ENCODE measurements at places on chromosomes 1 and 21.

DNA sequence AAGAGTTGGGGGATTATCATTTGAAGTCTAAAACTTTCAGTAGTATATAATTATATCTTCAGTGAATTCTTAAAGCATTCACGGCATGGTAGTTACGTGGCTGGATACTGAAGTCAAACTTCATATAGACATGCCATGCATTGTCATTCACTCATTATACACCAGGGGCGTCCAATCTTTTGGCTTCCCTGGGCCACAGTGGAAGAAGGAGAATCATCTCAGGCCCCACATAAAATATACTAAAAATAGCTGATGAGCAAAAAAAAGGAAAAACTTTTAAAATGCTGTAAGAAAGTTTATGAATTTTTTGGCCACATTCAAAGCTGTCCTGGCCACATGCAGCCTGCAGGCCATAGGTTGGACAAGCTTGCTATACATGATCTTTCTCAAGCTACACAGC, 43.8 kb downstream of the DENND1B start:
- no peak for DNase-seq

DNA sequence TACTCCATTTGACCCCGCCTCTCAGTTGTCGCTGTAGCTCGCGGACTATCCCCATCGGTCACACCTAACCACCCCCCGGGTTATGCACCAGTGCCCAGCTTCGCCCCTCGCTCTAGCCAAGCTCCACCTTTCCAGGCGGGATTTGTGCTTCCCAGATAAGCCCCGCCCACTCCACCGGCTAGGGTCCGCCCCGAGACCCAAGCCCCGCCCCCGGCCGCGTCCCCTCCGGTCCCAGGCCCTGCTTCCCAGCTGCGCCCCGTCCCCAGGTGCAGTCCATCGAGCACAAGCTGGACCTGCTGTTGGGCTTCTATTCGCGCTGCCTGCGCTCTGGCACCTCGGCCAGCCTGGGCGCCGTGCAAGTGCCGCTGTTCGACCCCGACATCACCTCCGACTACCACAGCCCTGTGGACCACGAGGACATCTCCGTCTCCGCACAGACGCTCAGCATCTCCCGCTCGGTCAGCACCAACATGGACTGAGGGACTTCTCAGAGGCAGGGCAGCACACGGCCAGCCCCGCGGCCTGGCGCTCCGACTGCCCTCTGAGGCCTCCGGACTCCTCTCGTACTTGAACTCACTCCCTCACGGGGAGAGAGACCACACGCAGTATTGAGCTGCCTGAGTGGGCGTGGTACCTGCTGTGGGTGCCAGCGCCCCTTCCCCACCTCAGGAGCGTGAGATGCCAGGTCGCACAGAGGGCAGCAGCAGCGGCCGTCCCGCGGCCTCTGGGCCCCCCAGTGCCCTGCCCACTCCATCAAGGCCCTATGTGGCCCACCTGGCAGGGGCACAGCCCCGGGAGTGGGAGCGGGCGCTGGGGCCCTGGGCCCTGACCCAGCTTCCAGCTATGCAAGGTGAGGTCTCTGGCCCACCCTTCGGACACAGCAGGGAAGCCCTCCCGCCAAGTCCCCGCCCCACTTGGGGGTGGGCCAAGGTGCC, 23.9 kb downstream of the CITED4 start:
- no peak for DNase-seq

GRCh38 chr1:100249537-100250257, at the start of gene DBT:
Gene DBT (minus strand): TSS chr1:100249834. CDS start chr1:100249820, 14 bp downstream.
- DNase-seq: peak; percentile 93

- DNase-seq: no peak
These were observed 36.8 kb downstream of the GADD45A start for GRCh38 chr1:67721650-67722291.

GRCh38 chr1:214933375-214933774, 149.2 kb upstream of the KCNK2 start:
- no peak for DNase-seq

DNA sequence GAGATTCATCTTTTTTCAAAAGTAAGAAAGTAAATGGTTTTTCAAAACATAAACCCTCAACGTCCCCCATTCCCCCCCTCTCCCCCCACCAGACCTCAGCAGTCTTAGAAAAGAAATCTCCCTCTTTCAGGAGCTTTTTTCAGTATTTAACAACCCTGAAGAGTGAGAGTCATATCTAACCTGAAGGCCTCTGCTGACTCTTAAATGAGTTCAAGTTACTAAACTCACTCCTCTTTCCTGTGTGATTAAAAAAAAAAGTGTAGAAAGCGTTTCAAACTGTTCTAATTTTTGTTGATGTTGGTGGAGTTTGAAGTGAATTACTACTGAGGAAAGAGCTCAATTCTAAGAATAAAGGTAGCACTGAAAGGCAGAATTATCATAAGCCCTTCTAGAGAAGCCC, 93.7 kb downstream of the VAV3 start:
- no peak for DNase-seq

DNA sequence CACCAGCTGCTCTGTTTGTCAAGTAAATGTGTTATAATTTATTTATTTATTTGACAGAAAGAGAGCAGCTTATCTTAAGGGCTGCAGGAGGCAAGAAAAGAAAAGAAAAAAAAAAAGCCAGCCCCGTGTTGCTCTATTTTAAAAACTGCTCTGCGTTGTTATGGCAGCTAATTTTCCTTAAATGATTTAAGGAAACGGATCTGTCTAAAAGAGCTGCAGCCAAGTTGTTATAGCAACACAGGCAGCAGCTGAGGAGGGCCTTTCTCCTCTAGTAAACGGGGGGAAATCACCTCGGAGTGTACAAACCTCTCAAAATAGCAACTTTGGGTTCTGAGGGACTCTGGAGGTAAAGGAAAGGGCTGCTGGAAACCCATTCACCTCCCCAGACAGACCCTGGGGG, 149.2 kb downstream of the BEND5 start:
- DNase-seq: no peak

- no peak for DNase-seq
These were observed 36.1 kb downstream of the CLSTN1 start for GRCh38 chr1:9787702-9788101.

- no peak for DNase-seq
These were observed 64.8 kb downstream of the WARS2 start for GRCh38 chr1:119075614-119076013.

DNA sequence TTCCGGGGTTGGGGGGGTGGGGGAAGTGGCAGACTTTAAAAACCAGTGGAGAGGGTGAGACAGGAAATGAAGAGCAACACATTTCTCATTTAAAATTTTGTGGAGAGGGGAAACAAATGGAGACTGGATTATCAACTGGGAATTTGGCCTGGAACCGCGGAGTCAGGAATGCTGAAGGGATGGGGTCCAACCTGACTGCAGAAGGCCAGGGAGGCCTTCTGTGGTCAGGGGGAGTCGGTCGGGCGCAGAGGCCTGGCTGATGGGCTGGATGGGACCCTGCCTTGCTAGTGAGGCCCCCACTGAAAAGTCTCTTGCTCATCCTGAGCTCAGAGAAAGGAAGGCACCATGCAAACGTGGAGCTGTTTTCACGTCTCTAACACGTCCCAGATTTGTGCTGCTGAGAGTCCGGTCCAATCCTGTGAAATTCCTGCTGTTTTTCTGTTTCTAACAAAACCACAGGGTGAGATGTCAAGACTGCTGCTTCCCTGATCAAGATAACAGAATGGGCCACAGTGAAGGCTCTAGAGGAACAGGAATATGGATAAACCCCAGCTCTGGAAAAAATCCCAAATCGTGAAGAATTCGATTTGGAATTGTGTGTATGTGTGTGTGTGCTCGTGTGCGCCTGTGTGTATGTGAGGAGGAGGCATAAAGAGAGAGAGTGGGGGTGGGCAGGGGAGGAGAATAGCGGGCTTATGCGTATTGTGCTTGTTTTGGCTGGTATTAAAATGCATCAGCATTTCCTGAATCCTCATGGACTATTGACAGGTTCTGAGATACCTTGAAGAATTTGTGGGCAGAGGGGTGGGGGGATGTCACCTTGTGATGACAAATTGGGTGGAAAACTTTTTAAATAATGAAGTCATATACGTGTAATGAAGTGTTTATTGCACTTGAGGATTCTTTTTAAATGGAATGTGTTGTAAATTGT, 117.4 kb downstream of the NGF start:
- no peak for DNase-seq

- DNase-seq: no peak
These were observed 34.0 kb upstream of the ABCA4 start for GRCh38 chr1:94154989-94155388.

- DNase-seq: no peak
These were observed 41.7 kb upstream of the PTCH2 start for GRCh38 chr1:44884746-44885145.

DNA sequence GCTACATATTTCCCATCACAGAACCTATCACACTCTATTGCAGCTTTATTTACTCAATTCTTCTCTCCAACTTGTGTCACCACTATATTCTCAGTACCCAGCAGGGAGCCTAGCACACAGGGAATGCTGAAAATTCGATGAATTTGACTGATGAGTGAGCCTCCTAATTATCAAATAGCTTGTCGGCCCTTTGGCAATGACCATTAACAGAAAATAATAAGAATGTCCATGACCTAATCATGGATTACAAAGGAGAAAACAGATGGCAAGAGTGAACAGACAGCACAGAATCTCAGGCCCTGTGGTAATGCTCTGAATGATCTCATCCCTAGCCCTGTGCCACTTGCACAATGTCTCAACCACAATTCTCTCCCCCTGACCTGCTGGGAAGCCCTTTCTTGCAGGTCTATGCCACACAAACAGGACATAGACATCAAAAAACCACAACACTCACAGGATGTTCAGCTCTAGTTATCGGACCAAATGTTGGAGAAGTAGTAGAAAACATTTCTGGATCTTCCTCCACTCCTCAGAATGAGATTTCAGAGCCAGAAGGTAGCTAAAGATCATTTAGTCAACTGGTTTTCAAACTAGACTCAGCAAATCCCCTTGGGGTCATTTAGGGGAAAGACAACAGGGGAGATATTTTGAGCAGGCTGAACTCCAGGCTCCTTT, 68.4 kb downstream of the LUZP1 start:
- no peak for DNase-seq

DNA sequence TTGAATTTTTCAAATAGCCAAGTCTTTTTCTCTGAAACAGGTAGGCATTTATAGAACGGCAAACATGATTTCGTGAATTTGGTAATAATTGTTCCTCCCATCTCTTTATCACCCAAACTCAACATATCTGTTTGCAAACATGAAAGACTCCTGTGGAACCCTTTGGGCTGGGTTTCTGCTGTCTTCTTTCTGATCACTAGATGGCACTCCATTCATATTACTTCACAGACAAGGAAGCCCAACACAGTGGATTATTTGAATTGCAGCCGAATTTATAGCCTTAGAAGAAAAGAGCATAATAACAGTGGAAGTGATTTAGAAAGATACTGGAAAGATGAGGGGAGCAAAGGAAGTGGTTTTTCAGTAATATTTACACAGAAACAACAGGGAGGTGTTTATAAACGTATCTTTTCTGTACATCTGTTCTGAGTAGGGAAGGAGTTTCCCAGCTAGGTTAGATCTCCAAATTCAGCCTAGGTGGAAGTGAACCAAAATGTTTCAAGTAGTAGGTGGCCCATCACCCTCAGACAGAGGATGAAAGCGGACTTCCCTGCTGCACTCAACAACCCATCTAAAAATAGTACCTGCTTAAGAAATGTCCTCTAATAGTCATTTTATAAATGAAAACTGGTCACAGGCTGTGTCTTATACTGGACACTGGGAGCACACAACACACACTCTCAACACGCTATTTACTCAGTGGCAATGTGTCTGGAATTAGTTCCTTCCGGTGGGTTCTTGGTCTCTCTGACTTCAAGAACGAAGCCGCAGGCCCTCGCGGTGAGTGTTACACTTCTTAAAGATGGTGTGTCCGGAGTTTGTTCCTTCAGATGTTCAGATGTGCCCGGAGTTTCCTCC, 67.6 kb downstream of the MAP3K21 start:
- no peak for DNase-seq

GRCh38 chr1:156809711-156810366, 6.8 kb downstream of the SH2D2A start:
- DNase-seq: no peak

All from left forelimb (tissue), 1 donor.